Bladder microvascular endothelial cell (primary cell): ENCODE measurements at places on chromosomes 7 and 10. TPM values are rescaled to one million over a fixed set of nuclear protein-coding genes. Genes with fewer than 3 reads are reported as not detected.

Gene PPP1R17
- not detected in 2 replicates for total RNA-seq

Gene CABCOCO1
- under 0.01 and 0.06 TPM in 2 replicates for total RNA-seq

Gene SPDYE8
- total RNA-seq: not detected in 2 replicates

Gene SLC26A4
- 0.81 and 34.2 TPM in 2 replicates for total RNA-seq
